ENCODE measurements at places on chromosomes 13 and 19.

DNA sequence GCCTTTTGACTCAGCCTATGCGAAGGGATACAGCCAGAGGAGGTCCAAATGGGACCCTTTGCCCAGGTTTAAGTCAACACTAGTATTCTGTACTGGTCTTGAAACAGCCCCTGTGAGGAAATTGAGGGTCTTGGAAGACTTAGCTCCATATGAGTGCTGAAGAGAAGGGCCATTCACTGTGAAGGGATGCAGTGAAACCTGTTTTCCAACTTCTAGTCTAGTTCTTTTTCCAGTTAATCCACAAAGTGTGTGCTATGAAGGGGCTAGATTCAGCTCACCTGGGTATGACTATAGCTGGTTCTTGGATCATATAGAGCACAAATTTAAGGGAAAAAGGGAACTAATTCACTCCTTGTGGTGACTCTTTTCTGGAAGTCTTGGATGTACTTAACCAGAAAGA, 4.0 kb downstream of the ZBTB32 start:
- no peak for DNase-seq

GRCh38 chr13:35796623-35797022, 320.1 kb upstream of the MAB21L1 start:
- DNase-seq, result no peak

- DNase-seq, result no peak
Observed at GRCh38 chr19:3565139-3565538, 7.6 kb upstream of the HMG20B start.

GRCh38 chr19:13057744-13058143, 44.9 kb downstream of the LYL1 start:
- no peak for DNase-seq

GRCh38 chr13:22960827-22961226, 220.0 kb upstream of the SGCG start:
- DNase-seq, result no peak

DNA sequence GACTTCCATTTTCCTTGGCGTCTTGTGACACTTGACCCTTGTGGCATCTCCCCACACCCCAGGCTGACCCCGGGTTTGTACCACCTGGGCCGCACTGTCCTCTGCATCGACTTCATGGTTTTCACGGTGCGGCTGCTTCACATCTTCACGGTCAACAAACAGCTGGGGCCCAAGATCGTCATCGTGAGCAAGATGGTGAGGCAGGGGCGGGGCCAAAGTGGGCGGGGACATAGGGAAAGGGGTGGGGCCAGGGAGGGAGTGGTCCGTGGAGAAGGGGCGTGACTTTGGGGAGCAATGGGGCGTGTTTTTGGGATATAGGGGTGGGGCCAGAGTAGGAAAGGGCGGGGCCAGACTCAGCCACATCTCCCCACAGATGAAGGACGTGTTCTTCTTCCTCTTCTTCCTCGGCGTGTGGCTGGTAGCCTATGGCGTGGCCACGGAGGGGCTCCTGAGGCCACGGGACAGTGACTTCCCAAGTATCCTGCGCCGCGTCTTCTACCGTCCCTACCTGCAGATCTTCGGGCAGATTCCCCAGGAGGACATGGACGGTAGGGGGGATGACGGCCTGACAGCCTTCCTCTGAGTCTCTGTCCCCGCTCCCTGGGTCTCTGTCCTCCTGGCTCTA, 42.8 kb downstream of the TRPM4 start:
- DNase-seq, result no peak

- DNase-seq, result no peak
Observed at GRCh38 chr19:17136021-17136420, 60.4 kb downstream of the MYO9B start.

GRCh38 chr19:39946532-39946931, 12.1 kb upstream of the FCGBP start:
- no peak for DNase-seq

- no peak for DNase-seq
Observed at GRCh38 chr13:39281539-39282150, 243.4 kb downstream of the NHLRC3 start.

DNA sequence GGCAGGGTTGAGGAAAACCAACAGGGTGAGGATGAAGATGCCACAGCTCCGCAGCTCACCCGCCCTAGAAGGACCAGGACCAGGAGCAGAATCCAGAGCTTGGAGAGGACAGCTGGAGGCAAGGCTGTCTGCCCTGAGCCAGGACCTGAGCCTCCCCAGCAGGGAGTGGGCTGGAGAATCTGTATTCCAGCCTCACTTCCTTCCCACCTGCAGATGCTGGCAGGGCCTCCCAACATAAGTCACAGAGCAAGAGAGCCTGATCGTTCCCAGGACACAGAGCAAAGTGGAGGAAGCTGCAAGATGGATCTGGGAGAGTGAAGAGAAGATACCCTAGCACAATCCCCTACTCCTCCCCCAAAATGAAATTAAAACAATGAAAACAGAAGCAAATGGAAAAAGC, 61.7 kb upstream of the WASF3 start:
- DNase-seq, result no peak

GRCh38 chr19:17767559-17767958, 16.3 kb downstream of the FCHO1 start:
- no peak for DNase-seq

DNA sequence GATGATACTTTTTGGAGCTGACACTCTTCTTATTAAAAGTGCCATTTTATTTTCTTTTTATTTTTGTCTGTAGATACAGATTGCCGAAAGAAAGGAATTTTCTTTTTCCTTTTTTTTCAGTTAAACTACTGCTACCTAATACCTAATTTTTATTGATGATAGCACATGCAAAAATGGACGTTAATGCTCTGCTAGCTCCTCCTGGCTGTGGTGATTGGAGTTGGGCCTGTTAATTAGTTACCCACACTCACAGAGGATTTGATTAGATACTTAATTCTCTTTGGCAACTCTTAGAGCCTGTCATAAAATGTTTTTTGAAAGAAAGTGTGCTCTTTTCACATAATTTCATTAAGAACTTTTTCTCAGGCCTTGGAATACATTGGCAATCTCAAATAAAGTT, 366.8 kb downstream of the DCT start:
- DNase-seq, result no peak

- no peak for DNase-seq
Observed at GRCh38 chr13:33274264-33274663, 11.3 kb downstream of the STARD13 start.

DNA sequence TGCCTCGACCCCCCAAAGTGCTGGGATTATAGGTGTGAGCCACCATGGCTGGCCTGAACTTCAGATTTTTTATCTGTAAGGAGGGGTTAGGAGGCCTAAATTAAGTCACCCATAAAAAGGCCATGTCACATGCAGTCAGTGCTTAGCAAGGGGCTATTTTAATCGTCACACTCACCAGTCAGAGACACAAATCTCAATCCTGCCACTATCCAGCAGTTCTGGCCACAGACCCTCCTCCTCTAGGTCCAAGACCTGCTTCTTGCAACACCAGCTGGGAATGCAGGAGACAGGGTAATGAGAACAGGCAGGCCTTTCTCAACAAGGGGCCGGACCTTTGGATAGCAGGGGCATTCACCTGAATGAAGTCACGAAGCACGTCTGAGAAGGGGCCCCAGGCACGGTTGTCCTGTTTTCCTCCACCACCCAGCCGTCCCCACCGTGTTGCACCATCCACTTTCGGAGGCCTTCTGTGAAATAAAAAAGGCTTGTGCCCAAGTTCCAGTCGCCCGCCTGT, 1.4 kb downstream of the FBXO27 start:
- DNase-seq, result no peak

- DNase-seq, result no peak
Observed at GRCh38 chr13:43388282-43389034, 365.1 kb downstream of the DNAJC15 start.

GRCh38 chr19:29131456-29131855, 81.5 kb downstream of the UQCRFS1 start:
- DNase-seq, result no peak

DNA sequence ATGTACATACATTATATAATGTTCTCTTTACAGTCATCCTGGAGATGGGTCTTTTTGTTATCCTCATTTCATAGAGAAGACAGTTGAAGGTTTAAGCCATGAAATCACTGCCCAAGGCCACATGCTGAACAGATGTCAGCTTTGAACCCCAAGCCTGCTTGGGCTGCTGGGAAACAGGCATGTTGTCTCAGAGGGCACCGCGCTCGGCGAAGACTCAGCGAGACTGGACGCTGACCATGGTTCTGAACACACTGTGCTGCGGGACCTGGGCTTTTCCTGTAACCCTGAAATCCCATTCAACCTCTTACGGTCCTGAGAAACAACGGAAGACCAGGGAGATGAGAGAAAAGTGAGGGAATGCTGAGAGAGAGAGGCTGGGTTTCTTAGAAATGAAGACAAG, 27.3 kb downstream of the LRFN3 start:
- DNase-seq, result no peak

- no peak for DNase-seq
Observed at GRCh38 chr19:33745297-33745696, 51.4 kb upstream of the KCTD15 start.

All from GM20000 (cell line).